NT2/D1 (cell line): ENCODE measurements at places on chromosomes 3 and 15.

DNA sequence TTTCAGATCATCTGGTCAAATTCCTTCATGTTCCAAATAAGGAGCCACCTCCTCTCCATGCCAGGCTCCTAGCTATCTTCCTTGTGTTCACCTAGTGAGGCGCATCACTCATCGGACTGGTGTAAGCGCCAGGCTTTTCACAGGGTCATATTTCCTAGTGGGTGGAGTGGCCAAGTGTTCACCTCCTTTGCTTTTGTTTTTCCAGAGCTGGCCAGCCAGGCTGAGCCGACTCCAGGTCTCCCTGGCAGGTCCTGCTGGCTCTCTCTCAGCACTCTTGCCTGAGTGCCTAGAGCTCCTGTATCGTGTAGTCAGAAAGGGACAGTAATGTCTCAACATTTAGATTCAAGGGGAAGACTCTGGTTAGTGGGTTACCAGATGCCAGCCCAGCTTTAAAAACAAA, 31.0 kb downstream of the HEG1 start:
- DNase-seq = no peak

DNA sequence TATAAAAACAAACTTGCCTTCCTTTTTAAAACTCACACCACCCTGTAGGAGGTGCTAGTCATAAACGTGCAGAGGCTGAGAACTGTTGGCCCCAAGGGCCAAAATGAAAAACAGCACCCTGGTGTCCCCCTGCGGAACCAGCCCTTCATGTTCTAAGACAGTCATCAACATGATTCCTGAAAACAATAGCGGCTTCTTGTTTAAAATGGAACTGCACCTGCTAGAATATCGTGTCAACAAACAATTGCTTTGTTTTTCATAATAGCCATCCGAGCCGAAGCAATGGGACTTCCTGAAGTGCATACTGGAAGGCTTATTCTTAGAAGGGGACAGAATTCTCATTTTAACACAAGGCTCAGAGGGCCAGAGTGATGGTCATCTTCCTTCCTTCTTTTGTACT, 43.7 kb downstream of the MECOM start:
- DNase-seq = no peak

- no peak for DNase-seq
Observed at GRCh38 chr15:65962187-65962586, 92.9 kb downstream of the RAB11A start.

- DNase-seq = no peak
Observed at GRCh38 chr15:87263296-87263695, 993.2 kb downstream of the NTRK3 start.

DNA sequence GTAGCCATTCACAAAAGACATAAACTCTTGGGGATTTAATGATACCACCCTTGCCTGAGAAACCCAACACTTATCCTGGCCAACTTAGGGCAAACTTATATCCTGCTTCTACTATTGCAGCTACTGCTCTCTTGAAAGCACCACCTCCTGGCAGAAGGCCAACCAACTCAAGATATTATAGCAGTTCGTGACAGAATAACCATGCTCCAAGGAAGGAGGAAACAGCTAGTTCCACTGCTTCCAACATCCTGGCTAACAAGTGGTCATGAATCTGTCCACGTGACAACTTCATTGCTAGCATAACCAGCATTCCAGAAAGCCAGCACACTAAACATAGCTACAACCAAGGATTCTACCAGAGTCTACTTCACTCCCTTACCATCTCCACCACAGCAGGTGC, 1037.5 kb downstream of the TBL1XR1 start:
- DNase-seq = no peak

GRCh38 chr3:186236357-186237020, 125.5 kb downstream of the DGKG start:
- DNase-seq = no peak

DNA sequence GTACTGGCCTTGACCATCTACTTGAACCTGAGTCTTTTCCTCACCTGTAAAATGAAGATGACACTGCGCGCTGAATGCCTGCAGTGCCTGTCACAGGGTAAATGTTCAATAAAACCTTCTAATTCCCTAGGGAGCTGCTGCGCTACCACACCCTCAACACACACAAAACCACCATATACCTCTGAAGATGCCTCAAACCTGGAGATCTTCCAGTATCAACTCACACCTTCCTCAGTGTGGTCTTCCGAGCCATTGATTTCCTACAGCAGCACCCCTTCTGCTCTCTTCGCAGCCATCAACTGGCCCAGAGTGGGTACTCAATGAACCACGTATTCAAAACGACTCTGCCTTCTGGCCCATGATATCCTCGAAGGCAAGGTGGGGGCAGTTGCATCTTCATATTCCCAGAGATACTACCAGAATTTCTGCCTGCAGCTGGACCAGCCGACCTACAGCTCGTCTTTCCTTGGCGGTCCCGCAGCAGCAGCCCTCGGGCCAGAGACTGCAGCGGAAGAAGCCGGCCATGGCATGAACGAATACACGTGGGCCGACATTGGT, 695 bp downstream of the RPL32 start:
- no peak for DNase-seq

- no peak for DNase-seq
Observed at GRCh38 chr3:59254433-59254832, 204.6 kb upstream of the CFAP20DC start.

DNA sequence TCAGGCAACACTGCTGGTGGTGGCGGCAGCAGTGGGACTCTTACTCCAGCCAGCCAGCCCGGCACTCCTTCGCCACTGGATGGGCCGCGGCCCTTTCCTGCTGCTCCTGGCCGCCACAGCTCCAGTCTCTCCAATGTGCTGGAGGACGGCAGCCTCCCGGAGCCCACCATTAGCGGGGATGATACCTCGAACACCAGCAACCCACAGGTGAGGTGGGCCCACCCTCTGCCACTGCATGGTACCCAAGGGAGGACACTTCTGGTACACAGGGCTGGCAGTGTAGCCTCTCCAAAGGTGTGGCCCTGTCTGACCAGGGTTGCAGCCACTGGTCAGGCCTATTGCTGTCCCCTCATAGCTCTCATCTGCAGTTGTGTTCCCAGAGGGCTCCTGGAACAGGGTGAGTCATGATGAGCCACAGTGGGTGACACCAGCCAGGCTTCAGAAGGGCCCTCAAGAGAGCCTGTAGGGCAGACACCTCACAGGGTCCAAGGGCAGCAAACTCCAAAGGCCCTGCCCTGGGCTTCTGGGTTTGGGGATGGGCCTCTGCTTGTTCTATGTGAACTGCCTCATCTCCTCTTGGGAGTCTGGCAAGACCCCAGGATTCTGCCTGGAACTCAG, 20.8 kb downstream of the NBEAL2 start:
- DNase-seq = no peak

DNA sequence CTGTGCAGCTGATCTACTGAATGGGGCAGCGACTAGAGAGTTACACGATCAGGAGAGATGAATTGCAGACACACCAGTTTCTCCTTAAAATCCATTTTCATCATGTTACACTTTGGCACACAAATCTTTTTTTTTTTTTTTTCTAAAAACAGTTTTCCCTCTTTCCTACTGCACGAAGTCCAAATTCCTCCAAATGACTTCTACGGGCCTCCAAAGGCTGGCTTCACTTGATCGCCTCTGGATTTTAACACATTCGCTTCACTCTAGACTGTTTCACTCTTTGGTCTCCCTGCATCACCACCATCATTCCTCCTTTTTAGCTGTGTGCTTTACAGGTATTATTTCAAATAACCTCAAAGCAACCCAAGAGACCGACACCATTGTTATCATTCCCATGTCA, 268.6 kb downstream of the RORA start:
- no peak for DNase-seq

GRCh38 chr3:57544181-57545125, at the start of gene DNAH12:
Gene DNAH12 (minus strand): TSS chr3:57544344. CDS start chr3:57542870, 1,474 bp downstream.
- DNase-seq = peak; percentile 89

DNA sequence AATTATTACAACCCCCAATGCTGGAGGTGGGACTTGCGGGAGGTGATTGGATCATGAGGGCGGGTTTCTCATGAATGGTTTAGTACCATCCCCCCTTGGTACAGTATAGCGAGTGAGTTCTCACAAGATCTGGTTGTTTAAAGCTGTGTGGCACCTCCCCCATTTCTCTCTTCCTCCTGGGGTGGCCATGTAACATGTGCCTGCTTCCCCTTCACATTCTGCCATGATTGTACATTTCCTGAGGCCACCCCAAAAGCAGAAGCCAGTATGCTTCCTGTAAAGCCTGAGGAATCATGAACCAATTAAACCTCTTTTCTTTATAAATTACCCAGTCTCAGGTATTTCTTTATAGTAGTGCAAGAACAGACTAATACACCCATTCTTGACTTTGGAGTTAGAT, 20.3 kb upstream of the PROK2 start:
- DNase-seq = no peak

GRCh38 chr3:113485161-113485609, 29.8 kb downstream of the SPICE1 start:
- DNase-seq = peak; percentile 54

GRCh38 chr3:186532598-186533072, 11.5 kb downstream of the CRYGS start:
- DNase-seq = no peak

DNA sequence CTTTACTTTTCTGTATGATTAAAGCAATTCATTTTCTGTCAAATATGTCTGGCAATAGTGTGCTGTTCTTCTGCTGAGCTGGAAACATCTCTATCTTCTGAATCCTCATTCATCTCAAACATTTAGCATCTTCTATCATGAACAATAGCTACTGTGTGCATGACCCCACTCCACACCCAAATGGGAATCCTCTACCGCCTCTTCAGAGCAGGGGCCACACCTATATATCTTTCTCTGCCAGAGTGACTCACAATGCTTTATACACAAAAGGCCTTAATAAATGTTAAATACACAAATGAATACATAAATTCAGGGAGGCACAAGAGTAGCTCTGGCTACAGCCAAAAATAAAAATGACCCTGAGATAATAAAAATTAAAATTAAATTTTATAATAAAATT, 8.0 kb downstream of the ALDH1A2 start:
- no peak for DNase-seq

- DNase-seq = no peak
Observed at GRCh38 chr3:29952431-29952830, 654.0 kb upstream of the TGFBR2 start.

- no peak for DNase-seq
Observed at GRCh38 chr3:46297658-46298423, 55.6 kb downstream of the CCR3 start.

- no peak for DNase-seq
Observed at GRCh38 chr3:18135060-18135814, 289.9 kb downstream of the SATB1 start.

DNA sequence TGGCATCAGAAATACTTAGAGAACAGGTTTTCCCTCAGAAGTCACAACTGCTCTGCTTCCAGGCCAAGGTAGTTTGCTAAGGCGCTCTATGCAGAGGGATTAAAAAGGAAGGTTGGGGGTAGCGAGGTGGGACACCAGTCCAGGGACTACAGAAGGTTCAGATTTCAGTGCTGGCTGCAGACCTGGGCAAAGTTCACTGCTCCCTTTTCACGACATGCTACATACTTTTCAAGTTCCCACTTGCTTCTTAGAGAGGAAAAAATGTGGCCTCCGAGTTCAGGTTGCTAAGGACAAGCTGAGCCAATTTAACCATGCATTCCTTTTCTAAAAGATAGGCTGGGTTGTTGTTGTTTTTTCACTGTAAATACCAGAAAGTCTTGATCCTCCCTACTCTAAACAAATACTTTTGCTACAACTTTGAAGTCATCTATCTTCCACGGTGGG, 158.6 kb upstream of the NR2F2 start:
- DNase-seq = no peak

GRCh38 chr15:62125773-62126172, 39.3 kb downstream of the C2CD4B start:
- DNase-seq = no peak

DNA sequence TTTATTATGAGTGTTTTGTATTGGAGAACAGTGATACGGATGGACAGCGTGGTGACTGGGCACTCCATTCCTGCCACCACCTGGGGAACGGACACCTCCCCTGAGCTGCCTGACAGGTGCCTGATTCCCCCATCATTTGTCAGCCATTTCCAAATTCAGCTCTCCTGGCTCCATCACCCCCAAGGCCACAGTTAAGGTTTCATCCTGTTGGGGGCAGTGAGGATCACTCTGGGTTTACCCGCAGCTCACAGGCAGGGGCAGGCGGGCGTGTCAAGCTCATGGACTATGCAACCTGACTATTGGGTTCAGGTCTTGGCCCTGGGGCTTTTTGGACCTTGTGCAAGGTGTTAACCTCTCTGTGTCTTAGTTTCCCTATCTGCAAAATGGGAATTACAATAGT, 76.3 kb downstream of the RAB11A start:
- no peak for DNase-seq

GRCh38 chr15:49215768-49216739, 46.0 kb downstream of the GALK2 start:
- DNase-seq = no peak

DNA sequence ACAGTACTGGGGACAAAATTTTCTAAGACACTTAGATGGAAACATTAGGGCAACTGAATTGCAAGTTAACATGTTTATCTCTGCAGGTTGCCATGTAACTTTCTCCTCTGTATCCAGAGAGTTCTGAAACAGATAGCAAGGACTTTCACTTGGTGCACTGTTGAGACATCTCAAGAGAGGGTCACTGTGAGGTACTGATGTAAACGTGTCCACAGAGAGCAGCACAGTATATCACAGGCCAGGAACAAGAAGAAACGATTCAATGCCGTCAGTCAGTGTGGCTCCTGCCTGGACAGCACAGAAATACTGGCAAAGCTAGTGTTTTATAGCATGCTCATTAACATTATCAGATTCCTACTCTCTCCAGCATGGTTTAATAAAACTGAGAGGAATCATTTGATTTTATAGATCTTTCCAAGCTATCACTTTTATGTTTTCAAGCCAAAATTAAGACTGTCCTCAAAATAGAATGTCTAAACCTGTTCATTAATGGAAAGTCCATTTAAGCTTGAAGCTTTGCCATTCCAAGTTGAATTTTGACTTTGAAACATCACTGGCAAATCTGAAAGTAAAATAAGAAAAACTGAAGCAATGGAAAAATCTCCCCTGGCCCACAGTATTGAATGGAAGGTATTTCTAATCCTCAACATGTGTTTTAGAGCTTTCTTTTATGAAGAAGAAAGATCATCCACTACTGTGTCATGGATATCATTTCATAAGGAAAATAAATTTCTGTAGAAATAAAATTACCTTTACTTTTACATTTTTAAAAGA, 102.7 kb downstream of the IMPG2 start:
- DNase-seq = no peak

GRCh38 chr15:91592567-91592966, 260.9 kb upstream of the SLCO3A1 start:
- DNase-seq = no peak
